ENCODE measurements at places on chromosomes 3 and 15.

- H3K4me3 ChIP-seq, result no peak overlapping the region
- peak overlapping the region; percentile 77 for H3K27ac ChIP-seq
- H3K27me3 ChIP-seq, result no peaks in the 10 kb centered on the region
- DNase-seq, result no peak
Measured at GRCh38 chr3:197521277-197522182, 34.2 kb downstream of the BDH1 start.

DNA sequence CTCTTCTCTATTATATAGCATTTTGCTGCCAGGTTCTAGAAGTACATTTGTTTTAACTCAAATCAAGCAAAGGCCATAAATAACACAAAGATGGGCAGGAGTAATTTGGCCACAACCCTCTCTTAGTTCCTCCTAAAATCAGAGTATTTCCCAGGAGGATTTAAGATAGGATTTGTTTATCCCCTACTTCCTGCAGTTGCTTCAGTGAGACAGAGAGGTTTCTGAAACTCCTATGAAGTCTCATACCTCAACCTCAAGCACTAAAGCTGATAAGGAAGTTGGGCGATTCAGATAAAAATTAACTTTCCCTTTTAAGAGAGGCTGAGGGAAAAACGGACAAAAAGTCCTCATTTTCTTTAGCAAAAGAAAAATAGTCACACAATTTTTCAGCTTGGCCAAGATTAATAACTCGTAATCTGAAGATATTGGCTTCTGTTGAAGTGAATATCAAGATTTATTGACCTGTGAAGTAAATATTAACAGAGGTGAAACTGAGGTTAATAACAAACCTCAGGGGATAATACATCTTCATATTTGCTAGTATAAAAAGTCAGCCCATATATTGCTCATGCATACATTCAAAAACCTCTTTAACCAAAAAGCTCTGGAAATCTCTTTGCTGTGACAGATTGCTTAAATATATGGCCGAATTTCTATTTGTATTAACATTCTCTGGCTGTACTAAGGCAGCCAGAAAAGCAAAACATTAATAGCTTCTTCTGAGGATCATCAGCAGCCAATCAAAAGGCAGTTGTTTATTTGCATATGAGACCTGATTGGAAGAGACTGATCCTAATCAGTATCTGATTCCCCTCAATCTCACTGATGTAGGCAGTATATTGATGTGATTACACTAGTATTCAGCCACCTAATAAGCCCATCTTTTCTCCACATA is 90.6 kb upstream of the GADL1 start:
- H3K4me1 ChIP-seq, result no peaks in the 10 kb centered on the region
- no peaks in the 10 kb centered on the region for H3K36me3 ChIP-seq
- no peak overlapping the region for H3K4me3 ChIP-seq
- H3K27ac ChIP-seq, result no peak overlapping the region
- H3K27me3 ChIP-seq, result no peaks in the 10 kb centered on the region

DNA sequence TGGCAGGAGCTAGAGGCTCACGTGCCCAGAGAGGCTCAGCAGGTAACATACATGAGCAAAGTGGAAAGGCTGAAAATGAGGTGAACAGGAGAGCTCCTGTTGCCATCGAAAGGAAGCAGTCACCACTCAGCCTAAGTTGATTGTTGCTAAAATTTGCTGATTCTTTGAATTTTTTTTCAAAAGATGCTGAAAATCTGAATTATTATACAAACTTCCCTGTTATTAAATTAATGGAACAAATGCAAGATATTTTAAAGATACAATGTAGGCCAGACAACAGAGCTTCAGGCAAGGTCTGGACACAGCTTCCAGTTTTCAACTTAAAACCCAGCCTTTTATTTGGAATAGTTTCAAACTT is 151.3 kb downstream of the GHSR start:
- no peak overlapping the region for H3K4me3 ChIP-seq
- DNase-seq, result no peak
- H3K4me1 ChIP-seq, result no peaks in the 10 kb centered on the region
- H3K27ac ChIP-seq, result no peak overlapping the region
- H3K36me3 ChIP-seq, result no peaks in the 10 kb centered on the region

DNA sequence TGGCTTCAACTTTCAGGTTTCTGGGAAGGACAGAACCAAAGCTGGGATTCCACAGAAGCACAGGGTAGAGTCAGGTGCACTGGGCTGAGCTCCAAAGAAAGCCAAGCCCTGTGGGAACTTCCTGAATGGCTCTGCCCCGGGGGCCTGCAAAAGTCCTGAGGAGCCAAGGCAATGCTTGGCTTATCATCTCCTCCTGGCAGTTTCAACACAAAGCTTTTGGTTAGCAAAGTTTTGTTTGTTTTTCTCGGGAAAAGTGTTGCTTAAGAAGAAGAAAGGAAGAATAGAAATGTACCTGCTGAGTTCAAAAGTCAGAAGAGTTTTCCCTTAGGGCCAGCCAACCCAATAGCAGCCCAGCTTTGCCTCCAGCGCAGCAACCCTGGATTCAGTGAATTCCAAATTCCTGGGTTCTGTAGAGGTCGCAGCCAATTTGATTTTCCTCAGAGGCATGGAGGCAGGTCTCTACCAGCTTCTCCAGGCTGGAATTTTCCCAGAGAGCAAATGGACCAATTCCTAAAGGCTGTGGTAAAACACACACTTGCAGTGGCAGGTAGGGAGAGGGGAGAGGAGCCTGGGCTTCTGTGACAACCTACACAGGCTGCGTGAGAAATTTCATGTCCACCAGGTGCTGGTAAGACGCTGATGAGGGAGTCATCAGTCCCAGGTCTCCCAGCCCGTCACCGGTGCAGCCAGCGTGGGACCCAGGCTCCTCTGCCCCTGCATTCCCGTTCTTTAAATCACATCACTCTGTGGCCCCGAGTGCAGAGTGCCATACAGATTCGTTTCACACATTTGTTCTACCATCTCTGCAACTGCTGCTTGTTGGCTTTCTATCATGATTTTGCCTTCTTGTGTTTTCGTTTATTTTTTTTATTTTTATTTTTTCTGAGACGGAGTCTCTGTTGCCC is 54.3 kb upstream of the SNRPA1 start:
- H3K4me1 ChIP-seq, result no peaks in the 10 kb centered on the region
- no peaks in the 10 kb centered on the region for H3K27me3 ChIP-seq
- H3K4me3 ChIP-seq, result no peak overlapping the region
- H3K27ac ChIP-seq, result peak overlapping the region; percentile 67
- H3K36me3 ChIP-seq, result no peaks in the 10 kb centered on the region

DNA sequence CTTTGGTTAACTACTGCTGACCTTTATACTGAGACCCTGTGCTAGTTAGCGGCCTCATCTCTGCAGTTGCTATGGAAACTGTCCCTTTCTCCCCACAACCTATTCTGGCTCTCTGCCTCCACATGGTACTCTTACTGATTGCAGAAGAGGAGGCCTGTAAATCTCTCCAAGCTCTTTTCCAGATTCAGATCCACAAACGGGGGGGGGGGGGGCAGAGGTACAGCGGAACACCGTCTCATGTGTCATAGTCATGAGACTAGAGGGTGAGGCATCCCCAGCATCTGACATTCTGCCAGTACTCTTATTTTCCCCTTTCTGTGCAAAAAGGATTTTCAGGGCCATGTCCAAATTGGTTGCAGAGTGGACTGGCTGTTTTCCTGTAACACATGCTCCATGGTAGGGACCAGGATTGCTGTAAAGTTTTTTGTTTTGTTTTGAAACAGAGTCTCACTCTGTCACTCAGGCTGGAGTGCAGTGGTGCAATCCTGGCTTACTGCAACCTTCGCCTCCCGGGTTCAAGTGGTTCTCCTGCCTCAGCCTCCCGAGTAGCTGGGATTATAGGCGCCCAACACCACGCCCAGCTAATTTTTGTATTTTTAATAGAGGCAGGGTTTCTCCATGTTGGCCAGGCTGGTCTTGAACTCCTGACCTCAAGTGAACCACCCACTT is 8.3 kb upstream of the MAP1A start:
- peak overlapping the region; percentile 85 for H3K27ac ChIP-seq
- H3K4me3 ChIP-seq, result peak overlapping the region; percentile 68
- no peaks in the 10 kb centered on the region for H3K36me3 ChIP-seq
- no peak for DNase-seq

- no peak for DNase-seq
- H3K4me1 ChIP-seq, result no peaks in the 10 kb centered on the region
- peaks cover 4% of the 10 kb centered on the region for H3K27me3 ChIP-seq
- H3K27ac ChIP-seq, result no peak overlapping the region
- no peaks in the 10 kb centered on the region for H3K36me3 ChIP-seq
Measured at GRCh38 chr15:80887148-80887547, 102.5 kb downstream of the MESD start.

DNA sequence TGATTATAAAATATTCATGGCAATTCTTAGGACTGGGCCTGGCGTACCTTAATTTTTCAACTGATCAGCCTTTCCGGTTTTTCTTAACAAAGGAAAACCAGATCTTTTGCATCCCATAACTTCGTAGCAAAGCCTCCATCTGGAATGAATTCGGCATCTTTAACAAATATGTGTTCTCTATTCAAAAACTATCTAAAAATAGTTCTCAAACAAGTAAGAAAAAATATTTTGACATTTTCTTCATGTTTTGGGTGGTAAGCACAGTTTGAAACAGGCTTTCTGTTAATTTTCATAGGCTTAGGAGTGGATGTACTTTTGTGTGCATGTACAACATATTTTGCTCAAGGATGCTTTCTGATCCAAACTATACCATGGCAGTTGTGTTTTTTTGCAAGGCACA is 55.1 kb downstream of the RBMS3 start:
- H3K36me3 ChIP-seq, result no peaks in the 10 kb centered on the region
- no peaks in the 10 kb centered on the region for H3K4me1 ChIP-seq
- H3K27me3 ChIP-seq, result no peaks in the 10 kb centered on the region

GRCh38 chr3:13243586-13243985 is 170.4 kb upstream of the IQSEC1 start:
- no peaks in the 10 kb centered on the region for H3K4me1 ChIP-seq
- no peak for DNase-seq
- H3K4me3 ChIP-seq, result no peak overlapping the region
- no peaks in the 10 kb centered on the region for H3K36me3 ChIP-seq

- H3K4me3 ChIP-seq, result no peak overlapping the region
- H3K27me3 ChIP-seq, result no peaks in the 10 kb centered on the region
- no peaks in the 10 kb centered on the region for H3K4me1 ChIP-seq
- no peaks in the 10 kb centered on the region for H3K36me3 ChIP-seq
- DNase-seq, result no peak
Measured at GRCh38 chr3:132623646-132624045, 26.6 kb downstream of the ACKR4 start.

All from breast epithelium (tissue), 4 donors.